ENCODE measurements at places on chromosomes 2 and 18.

DNA sequence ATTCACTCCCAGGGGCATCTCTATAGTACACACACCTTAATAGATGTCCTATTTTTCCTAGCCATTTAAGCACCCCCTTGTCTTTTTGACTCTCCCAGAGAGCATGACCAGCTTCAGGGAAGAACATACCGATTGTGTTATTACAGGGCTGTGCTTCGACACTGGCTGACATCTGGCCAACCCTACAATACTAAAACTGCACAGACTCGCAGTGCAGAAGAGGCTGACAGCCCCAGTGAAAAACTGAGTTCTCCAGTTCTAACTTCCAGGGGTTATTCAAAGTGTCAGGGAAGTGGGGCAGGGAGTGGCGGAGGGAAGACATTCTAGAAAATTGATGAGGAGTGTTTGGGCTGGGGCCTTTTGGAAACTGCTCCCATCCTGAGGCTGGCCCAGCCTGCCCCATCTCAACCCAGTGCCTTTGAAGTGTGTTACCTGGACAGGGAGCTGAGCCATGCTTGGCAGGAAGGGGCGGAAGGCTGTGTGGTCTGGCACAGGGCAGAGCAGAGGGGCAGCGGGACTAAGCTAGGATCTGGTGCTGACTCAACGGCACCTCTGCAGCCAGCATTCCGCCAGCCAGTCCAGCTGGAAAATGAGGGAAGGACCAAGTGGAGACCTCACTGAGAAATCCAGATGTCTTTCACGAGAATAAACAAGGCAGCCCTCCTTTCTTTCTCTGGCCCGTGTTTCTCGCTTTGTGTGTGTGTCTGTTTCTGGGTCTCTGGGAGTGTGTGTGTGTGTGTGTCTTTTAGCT is 15.4 kb upstream of the IGFBP5 start:
- no peak for DNase-seq

DNA sequence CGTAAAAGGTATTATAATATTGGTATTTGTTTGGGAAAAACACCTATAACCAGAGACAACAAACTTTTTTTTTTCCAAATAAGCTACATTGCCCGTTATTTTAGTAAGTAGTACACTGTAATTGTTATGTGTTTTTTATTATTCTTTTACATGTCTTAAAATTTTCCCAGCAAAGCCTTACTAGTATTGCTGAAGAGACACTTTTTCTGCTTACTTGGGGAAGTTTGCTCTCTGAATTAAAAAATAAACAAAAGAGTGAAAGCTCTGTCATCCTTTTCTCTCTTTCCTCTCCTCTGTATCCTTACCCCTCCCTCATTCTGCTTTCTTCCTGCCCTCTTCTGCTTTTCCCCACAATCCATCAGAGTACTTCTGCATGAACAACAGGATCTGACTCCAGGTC is 25.6 kb upstream of the LDLRAD4 start:
- no peak for DNase-seq

- DNase-seq: no peak
These were observed 584.9 kb downstream of the TMEM182 start for GRCh38 chr2:103346780-103347179.

- DNase-seq: no peak
These were observed 302.1 kb downstream of the LPIN1 start for GRCh38 chr2:12048550-12048949.

DNA sequence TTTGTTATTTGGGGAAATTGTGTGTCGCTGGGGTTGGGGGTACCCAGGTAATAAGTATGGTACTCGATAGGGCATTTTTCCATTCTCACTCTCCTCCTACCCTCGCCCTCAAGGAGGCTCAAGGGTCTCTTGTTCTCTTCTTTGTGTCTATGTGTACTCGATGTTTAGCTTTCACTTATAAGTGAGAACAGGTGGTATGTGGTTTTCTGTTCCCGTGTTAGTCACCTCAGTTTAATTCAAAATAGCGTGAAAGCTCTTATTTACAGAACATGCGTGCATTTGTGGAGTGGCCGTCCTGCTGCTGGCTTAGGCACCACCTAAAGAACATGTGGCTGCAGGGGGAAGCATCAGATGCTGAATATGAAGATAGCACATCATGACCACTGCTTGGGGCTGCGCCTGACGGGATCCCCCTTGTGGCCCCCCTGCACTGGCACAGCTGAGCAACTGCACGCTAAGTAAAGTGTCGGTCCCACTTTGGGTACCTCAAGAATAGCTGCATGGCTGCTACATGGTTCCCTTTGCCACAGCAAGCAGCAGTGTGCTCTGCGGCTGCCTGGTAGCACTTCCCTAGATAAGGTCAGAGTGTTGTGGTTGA is 569.0 kb downstream of the DCDC2C start:
- DNase-seq: no peak

GRCh38 chr2:71935262-71935848 is 212.3 kb downstream of the CYP26B1 start:
- peak; percentile 34 for DNase-seq

- DNase-seq: no peak
These were observed 213.4 kb downstream of the STK39 start for GRCh38 chr2:168033966-168034365.

DNA sequence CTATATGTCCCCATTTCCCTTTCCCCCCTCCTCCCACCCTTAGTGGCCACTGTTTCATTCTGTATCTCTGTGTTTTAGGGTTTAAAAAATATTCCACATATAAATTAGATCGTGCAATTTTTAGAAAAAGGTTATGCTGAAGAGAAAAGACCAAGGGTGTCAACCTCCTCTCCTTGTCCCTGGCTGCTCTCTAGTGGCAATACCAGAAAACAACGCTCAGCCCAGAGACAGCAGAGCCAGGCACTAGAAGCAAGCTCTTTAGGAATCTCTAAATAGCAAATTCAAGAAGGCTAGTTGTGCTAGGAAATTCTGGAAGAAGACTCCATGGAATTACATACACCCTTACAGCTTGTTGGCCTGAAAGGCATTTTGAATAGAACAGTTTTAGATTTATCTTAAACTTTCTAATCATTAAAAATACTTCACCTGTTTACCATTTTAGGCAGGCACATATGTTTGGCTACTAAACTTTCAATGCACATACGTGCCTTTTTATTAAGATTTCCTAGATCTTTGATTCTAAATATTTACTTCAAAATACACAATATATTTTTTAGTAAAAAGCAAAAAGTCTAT is 35.1 kb upstream of the RASGRP3 start:
- peak; percentile 78 for DNase-seq

DNA sequence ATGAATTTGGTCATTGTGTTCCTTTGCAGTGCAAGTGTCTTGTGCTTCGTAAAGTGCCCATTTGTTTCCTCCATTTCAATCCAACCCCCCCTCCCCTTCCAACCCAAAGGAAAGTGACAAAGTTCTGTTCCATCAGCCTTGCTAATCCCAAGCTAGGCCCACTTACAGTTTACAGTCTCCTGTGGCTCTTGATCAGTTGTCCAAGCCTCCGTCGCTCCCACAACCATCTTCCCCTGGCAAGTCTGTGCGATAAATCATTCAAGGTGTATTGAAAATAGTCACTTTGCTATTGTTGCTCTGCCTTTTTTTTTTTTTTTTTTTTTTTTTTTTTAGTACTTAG is 6.5 kb downstream of the POU3F3 start:
- no peak for DNase-seq

DNA sequence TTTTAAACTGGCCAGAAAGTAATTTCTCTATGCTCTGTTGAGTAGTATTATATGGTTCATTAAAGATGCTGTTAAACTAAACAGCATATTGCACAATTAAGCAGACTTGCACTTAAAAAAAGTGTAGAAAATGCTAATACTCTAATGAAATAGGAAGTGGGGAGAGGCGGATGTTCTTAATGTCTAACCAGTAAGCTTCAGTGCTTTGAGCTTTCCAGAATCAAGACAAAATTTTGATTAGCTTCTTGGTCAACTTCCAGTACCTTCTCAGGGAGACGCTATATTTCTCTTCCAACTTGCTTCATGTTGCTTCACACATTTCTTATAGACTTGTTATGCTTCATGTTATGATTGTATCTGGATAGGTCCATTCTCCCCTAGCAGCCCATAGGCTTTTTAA is 89.1 kb downstream of the MAP2 start:
- DNase-seq: no peak

DNA sequence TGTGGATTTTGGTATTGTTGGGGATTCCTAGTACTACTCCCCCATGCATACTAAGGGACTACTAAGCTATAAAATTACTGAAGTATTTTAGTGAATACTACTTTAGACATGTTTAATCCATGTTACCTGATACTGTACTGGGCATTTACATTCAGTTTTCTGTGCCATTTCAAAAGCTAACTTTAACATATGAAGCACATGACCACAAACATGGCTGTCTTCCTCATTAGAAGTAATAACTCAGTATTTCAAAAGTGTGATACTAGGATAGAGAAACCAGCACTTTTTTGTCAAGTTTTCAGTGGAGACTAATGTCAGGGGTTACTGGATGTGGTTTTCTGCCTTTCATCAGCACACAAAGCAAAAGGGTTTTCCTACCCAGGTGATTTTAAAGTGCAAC is 27.9 kb downstream of the WDR33 start:
- no peak for DNase-seq

DNA sequence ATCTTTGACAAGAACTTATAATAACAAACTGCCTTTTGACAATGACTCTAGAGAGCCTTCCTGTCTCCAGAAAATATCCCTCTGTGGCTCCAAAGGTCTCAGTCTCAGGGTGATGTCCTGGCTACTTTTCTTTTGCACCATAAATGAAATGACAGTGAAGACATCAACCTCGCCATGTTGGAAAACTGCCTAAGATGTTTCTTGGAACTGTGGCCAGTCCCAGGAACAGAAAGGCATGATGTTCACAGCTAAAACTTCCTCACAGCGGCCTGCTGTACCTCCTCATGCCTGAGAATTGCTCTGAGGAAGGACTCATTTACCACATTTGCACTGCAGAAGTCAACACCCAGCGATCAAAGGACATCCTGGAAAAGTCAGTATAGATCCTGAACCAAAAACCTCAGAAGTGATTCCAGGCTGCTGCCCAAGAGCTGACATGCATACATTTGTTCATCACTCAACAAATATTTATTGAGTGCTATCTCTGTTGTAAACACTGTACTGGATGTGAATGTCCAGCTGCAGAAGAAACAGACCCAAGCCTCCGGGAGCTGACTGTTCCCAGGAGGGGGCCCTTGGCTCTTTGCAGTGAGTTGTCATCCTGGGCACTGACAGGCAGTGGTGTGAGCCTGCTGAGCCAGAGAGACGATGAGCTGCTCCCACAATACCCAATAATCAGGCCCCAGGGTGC is 64.3 kb upstream of the ACSL3 start:
- DNase-seq: no peak

DNA sequence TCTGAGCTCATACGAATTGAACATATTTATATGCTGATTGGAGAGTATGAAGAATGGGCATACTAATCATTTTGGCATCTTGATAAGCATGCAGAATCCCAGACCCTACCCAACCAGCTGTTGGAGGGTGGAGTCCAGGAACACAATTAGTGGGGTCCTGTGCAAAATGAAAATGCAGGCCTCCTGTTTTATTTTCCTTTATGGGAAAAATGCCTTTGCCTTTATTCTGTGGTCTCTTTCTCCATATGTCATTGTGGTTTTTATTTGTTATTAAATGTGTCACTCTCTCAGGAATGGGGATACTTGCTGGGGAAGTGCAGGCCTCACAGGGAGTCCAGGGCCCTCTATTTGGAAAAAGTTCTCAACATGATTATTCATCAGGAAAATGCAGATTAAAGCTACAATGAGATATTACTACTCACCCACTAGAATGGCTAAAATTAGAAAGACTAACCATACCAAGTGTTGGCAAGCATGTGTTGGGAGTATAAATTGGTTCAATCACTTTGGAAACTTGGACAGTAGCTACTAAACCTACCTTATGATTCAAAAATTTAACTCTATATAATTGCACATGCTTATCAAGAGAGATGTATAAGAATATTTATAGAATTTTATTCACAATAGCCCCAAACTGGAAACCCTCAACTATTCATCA is 223.1 kb upstream of the FBXO11 start:
- no peak for DNase-seq

- peak; percentile 37 for DNase-seq
These were observed 18.9 kb downstream of the SLC8A1 start for GRCh38 chr2:40432921-40433483.

GRCh38 chr2:223549215-223549614 is 52.9 kb downstream of the SCG2 start:
- peak; percentile 91 for DNase-seq

- DNase-seq: no peak
These were observed 784.8 kb upstream of the KLHL29 start for GRCh38 chr2:22600156-22600555.

GRCh38 chr18:9237981-9238380 is 96.6 kb upstream of the TWSG1 start:
- DNase-seq: no peak

DNA sequence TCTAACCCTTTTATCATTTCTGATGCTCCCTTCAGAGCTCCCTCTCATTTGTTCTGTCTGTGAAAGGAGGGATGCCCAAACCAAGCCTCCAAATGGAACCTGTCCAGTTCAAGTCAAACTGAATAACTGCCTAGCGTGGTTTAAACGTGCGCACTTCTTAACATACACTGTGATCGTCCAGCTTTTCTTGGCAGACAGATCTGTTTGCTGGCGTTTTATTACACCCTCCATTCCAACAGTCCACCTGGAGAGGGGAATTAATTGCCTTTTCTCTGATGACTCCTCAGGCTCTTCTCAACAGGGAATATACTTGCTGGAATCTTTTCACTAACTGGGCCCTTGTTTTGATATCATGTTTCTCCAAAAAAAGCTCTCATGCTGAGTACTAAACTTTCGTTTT is 379.2 kb upstream of the POU3F3 start:
- no peak for DNase-seq

DNA sequence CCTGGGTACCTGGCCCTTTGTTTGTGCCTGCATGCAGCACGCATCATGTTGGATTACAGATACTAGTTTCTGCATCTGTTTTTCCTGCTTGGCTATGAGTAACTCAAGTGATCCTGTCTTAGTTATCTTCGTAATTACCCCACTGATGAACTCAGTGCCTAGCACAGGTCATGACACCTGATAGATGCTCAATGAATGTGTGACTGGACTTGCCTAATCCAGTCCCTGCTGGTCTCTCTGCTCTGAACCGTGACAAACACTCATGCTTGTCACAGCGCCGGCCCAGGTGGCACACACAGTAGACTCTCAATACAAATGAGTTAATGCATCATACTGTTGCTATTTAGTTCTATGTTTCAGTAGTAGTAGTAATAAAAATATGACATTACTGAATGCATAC is 31.2 kb upstream of the NTSR2 start:
- DNase-seq: no peak

DNA sequence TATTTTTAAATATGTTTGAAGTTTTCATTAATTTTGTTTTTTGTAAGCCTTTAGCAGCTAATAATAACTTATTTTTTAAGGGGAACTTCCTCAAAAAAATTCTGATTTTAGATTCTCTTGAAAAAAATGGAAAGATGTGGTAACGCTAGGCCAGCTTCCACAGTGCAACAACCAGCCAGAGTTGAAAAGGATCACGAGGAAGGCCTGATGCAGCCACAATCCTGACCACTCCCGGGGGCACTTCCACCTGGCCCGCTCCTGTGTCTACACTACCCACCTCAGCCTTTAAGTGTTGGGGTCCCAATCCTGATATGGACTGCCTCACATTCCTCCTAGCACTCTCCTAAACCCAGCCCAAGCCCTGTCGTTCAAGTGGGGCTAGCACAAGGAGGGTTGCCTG is 101.1 kb downstream of the TMEM17 start:
- DNase-seq: no peak

- no peak for DNase-seq
These were observed 12.1 kb upstream of the KDSR start for GRCh38 chr18:63378919-63379638.
